T-helper 17 cell (primary cell): ENCODE measurements at places on chromosomes 3 and 15.

DNA sequence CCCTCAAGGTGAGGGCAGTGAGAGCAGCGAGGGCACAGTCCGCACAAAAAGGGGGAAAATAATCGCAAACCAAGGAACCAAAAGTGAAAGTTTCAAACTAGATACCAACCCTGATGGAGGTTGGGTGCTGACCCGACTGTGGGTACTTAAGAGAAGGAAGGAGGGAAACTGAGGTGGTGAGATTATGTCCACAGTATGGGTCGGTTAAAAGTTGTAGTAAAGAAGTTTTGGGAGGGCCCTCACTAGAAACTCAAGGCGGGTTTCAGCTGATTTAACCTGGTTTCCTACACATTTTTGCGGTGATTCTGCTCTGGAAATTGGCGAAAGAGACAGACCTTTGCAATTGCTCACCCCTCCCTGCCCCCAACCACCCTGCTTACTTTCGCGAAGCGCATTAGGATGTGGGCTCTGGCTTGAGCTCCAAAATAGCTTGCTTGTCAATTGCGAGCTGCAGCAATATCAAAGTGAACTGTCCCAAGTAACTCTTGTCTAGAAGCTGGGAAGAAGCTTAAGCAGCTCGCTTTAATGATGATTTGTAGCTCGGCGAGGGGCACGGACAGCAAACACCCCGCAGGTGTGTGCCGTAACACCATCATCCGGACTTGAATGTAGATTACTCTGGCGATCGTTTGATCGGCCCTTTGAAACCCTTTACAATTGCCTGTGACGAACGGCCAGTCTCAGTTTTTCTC is 15.8 kb downstream of the SOX2 start:
- no peak for DNase-seq

DNA sequence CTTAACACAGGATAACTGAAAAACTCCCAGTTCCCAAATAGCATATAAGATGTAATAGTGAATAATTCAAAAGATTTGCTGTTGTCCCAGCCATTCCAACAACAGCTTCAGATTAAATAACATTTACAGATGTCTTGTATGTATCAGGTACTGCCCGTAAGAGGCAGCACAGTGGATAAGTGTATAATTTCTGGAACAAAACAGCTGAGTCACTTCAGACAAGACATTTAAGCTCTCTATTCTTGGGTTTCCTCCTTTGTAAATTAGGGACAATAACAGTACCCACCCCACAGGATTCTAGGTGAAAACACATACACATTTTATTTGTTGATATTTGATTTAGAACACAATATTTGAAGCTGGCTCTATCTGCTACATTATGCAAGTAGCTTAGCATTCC is 2.6 kb upstream of the WWTR1 start:
- DNase-seq = no peak

DNA sequence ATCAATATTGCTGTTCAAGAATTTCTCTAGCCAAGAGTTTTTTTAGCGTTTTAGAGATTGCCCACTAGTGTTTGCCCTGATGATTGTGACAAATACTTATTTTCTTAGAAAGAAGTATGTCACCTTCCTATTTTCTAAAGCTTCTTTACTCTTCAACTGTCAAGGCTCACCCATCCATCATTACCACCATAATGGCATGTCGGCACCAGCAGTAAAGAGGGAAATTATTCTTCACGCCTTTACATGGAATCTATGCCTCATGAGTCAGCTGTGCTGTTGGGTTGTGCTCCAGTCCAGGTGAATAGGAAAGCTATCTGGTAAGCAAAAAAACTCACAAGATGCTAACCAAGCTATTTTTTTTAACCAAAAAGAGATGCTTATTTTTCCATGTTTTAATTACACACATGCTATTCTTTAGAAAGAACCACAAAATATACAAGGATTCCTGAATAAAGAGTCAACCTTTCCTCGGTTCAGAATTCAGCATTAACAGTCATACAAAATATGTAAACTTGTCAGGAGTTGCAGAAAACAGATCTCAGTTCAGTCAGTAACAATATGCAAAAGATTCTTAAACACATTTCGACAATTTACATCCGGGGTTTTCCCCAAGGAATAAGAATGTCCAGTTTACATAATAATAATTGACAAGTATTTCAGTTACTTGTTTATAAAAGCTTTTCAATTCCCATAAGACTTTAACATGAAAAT is 128.0 kb downstream of the ATP8B4 start:
- DNase-seq = no peak

GRCh38 chr15:74202452-74203401 is at the start of gene STRA6:
Gene STRA6 (minus strand): TSS chr15:74202787. CDS start chr15:74202267, 520 bp downstream.
- no peak for DNase-seq

GRCh38 chr3:171172070-171172469 is 145.6 kb upstream of the SLC2A2 start:
- DNase-seq = no peak

GRCh38 chr3:71175691-71176365 is 407.7 kb downstream of the FOXP1 start:
- no peak for DNase-seq

GRCh38 chr15:94666553-94666952 is 435.2 kb downstream of the MCTP2 start:
- DNase-seq = no peak

GRCh38 chr3:112730210-112730609 is 89.3 kb upstream of the CCDC80 start:
- DNase-seq = no peak

DNA sequence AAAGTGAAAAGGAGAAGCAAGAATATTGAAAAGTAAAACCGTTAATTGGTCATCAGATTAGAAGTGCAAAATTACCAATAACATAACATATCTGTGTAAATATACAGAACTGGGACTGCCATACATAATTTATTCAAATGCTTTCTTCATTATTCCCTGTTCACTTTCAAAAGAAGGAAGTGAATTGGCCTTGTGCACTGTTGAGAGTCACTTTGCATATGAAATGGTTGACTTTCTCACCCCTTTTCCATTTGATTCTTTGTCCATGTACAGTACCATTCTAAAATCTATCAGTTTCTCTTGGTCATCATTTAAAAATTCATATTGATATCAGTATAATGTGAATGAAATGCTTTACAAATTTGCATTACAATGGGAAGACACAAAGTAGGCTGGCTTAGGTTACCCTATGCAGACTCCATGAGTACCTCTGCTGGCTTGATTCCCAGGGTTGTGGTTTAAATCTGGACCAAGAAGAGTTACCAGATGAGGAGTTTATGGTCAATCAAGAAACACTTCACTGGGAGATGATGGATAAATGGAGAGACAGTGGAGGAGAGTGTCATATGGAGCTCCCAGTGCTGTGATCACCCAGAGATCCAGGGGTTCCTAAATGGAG is 210.9 kb upstream of the TOPAZ1 start:
- DNase-seq = no peak

DNA sequence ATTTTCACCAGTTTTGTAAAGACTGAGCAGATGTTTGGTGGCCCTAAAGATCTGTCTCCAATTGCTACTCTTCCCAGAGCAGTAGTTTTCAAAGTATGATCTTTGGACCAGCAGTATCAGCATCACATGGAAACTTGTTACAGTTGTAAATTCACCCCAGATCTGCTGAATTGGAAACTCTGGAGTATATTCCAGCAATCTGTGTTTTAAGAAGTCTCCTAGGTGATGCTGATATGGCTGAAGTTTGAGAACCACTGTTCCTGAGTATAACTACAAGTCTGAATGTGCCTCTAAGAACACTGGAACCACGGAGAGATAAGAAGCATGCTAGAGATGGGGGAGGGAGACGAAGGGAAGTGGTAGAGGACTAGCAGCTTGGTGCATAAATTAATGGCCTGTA is 45.7 kb downstream of the NUDT16 start:
- no peak for DNase-seq

DNA sequence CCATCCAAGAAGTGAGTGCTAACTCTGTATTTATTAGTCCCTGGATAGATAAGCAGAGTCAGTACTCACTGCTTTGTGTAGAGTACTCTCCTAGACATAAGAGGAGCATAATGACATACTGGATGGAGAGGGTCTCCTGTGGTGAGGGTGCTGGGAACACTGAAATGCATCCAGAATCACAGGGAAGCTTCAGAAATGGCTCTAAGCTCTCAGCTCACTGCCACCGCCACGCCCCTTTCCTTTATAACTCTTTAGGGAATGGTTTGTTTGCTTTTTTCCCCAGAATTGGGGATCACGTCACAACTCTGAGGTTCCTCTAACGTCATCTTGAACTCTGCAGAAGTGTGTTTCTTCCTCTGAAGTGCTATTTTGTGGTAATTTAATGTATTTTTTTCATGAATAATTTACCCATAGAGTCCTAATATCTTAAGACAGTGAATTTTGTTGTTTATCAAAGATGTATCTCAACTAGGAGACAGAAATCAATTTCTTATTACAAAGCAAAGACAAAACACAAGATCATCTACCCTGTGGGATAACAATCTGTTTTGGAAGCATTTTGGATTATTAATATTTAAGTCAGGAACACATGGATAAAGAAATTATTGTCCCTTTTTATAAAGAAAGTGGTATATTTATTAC is 154.6 kb downstream of the PTPRG start:
- DNase-seq = no peak

- no peak for DNase-seq
Observed at GRCh38 chr3:76122007-76122406, 336.7 kb upstream of the ZNF717 start.

DNA sequence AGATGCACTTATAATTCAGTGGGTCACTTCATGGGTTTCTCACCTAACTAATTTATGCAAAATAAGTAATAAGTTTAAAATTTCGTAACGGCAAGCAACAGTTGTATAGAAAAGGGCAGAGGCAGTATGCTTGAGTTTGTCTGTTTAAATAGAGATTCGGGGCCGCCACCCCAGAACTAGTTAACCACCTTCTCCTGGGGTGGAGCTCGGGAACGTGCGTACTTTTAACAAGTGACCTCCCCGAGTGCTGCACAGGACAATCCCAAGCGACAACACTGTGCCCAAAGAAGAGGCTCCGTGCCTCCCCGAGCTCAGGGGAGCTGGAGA is 439 bp downstream of the SSR3 start:
- DNase-seq = no peak

- no peak for DNase-seq
Observed at GRCh38 chr15:58182460-58183163, 44.4 kb downstream of the AQP9 start.

DNA sequence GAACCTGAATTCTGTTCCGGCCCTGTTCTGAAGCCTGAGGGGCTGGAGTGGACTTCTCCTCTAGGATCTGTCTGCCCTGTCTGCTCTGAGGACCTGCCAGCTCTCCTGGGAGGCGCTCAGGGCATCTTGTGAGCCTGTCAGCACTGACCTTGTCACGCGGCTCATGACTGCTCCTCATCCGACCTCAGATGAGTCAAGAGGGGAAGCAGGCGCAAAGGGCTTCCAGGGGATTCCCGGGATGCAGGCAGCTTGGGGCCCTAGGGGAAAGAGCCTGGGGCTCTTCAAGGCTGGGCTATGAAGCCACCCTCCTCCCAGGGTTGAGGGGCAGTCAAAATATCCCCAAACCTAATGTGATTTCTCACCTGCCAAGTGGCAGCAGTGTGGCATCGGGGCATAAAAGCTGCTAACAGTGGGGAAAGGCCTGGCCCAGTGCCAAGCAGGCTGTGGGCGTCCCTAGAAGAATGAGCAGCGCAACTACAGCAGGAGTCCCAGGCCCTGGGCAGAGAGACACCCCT is 27.6 kb upstream of the ANKDD1A start:
- DNase-seq = peak; percentile 69

- DNase-seq = no peak
Observed at GRCh38 chr3:197283045-197283444, 15.4 kb downstream of the DLG1 start.

- no peak for DNase-seq
Observed at GRCh38 chr3:29695201-29695600, 414.3 kb downstream of the RBMS3 start.

- DNase-seq = no peak
Observed at GRCh38 chr15:88542342-88542733, 4.1 kb downstream of the DET1 start.

GRCh38 chr3:151856118-151856517 is 17.3 kb upstream of the SUCNR1 start:
- DNase-seq = no peak

DNA sequence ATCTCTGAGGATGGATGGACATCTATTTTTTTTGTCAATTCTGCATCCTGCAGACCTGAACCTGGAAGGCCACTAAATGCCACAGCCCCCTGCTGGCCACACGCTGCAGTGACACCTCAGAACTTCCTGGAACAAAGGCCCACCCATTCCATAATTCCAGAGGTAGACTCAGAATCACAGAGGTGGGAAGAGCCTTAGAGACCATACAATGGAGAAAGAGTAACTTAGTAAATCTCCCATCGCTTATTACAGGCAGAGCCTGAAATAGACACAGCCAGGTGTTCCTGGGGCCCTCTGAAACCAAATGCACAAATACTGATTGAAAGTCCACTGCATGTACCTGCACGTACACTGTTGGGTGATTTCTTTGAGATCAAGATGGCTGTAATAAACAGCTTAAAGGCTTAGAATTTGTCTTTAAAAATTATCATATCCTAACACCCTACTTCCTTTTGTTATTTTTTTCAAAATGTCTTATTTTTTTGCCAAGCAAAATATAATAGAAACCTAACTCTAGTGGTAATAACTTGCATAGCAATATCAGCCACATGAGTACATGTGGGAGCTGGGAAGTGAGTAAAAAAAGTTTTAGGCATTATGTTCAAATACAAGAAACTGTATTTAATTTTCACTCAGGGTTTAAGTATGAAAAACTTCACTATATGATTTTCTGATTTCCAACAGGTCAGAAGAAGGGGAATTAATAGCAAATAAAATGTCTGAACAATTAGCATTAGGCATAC is 62.7 kb downstream of the EOMES start:
- DNase-seq = peak; percentile 23

DNA sequence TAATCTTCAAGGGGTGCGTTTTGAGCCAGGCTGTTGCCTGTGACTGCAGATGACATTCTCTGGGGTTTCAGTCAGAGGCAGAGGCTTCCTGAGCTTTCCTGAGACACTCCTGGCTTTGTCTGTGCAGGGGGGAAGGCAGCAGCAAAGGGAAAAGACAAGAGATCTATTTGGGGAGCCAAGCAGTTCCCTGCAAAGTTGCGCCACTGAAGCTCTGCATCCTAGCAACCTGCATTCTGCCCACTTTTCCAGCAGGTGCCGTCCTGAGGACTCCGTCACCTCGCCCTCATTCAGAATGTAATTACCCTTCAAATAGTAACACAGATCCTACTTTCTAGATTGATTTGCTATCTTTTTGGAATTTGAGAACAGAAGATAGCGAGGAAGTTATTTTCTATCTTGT is 1.9 kb upstream of the TMEM158 start:
- no peak for DNase-seq

DNA sequence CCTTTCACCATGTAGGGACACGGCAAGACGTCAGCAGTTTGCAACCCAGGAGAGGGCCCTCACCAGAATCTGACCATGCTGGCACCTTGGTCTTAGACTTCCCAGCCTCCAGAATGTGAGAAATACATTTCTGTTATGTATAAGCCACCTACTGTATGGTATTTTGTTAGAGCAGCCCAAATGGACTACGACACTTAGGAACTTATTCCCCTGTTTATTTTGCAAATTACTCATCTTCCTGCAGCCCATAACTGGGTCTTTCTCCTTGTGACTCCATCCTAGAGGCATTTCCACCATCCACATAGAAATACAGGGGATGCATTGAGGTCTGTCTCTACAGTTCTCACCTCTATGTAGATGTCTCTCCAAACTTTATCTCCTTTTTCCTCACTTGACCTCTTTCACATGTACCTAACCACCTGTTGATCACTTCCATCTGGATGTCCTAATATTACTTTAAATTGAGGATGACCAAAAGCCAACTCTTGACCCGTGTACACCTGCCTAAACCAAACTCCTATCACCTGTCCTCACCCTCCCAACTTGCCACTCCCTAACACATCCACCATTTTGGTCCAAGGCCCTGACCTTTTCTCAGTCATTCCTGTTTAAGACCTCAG is 406.0 kb upstream of the WNT5A start:
- no peak for DNase-seq

GRCh38 chr15:41510728-41511127 is 2.9 kb downstream of the LTK start:
- no peak for DNase-seq
